ENCODE measurements at places on chromosomes 12 and 14.
A peak's percentile ranks its signal among the peaks of the same experiment; 100 is the strongest.

GRCh38 chr12:49428793-49429192 lies 61.5 kb downstream of the SPATS2 start:
- DNase-seq, result peak; percentile 30

GRCh38 chr12:128338386-128339125 lies 71.6 kb downstream of the TMEM132C start:
- DNase-seq, result no peak

- DNase-seq, result no peak
These were observed 16.1 kb upstream of the LYZ start for GRCh38 chr12:69331909-69332684.

DNA sequence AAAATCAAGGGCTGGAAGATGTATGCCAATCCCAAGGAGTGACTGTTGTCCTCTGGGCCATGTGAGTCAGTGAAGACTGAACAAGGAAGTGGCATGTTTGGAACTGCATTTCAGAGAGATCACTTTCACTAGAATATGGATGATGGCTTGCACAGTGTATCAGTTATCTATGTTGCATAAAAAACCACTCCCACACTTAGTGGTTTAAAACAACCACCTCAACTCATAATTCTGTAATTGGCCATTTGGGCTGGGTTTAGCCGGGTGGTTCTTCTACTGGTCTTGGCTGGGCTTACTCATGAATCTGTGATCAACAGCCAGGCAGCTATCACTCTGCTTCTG lies 15.4 kb downstream of the BDKRB1 start:
- DNase-seq, result no peak

GRCh38 chr14:81980601-81981306 lies 447.1 kb upstream of the SEL1L start:
- no peak for DNase-seq

DNA sequence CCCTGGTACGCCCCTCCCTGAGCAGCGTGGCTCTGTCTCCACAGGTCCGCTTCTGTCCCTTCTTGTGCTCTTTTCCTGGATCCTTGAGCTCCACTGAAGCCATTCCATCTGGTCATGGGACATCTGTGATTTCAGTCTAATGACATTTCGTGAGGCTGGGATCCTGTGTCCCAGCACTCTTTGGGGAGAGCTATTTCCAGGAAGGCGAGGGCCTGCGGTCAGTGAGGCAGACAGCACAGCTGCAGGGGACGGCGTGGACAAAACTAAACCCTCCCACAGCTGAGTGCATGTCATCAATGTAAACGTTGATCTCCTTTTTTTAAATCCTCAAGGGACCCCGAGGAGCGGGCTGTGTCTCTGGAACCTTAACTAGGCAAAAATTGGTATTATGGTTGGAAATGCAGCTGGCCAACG lies 127.7 kb downstream of the DACT1 start:
- DNase-seq, result no peak

DNA sequence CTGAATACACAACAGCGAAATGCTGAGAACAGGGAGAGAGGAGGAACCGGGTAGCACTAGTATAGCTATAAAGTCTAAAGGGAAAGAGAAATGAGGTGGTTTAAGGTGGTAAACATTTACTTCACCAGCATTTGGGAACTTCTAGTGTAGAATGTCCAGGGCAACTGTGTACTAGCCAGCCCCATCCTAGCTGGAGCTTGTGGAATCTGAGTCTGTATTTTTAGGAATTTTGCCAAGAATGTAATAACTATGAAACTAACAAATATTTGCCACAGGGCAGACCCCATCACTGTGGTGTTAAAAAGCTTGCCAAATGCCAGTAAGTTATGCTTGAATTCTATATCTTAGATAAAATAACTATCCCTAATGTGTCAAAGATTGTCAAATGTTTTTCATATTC lies 398.9 kb upstream of the MIS18BP1 start:
- no peak for DNase-seq

DNA sequence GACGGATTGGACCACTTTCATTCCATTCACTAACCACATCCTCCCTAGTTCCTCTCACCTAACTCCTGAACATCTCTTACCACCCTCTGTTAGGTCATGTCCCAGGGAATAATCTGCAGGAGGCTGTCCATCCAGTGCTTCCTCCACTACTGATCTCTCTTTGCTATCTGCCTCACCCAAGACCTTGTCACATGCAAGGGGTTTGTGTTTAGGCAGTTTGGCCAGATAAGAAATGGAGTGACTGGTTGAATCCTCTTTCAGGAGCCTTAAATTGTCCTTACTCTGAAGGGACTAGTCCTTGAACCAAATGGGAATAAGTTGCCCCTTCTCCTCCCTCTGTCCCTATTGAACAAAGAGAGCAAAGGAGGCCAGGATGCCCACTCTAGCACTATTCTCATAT lies 249.2 kb upstream of the BTG1 start:
- DNase-seq, result no peak

DNA sequence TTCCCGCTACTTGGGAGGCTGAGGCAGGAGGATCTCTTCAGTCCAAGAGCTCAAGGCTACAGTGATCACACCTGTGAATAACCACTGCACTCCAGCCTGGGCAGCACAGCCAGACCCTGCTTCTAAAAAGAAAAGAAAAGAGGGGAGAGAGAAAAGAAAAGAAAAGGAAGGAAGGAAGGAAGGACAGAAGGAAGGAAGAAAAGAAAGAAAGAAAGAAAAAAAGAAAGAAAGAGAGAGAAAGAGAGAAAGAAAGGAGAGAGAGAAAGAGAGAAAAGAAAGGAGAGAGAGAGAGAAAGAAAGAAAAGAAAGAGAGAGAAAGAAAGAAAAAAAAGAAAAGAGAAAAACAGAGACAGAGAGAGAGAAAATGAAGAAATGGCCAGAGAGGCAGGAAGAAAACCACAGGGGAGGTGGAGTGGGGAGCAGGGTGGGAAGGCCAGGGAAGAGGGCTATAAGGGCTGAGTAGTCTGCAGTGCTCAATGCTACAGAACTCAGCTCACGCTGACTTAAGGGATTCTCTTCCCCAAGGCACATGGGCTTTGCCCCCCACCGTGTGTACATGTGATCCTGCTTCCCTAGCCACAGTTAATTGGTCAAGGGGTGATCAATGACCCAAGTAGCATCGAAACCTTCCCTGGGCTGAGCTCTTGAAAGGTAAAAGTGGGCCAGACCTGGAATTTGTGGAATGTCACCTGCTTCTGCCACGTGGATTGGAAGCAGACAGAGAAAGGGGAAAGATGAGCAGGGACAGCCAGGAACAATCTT lies 90.4 kb upstream of the TMCC3 start:
- no peak for DNase-seq

DNA sequence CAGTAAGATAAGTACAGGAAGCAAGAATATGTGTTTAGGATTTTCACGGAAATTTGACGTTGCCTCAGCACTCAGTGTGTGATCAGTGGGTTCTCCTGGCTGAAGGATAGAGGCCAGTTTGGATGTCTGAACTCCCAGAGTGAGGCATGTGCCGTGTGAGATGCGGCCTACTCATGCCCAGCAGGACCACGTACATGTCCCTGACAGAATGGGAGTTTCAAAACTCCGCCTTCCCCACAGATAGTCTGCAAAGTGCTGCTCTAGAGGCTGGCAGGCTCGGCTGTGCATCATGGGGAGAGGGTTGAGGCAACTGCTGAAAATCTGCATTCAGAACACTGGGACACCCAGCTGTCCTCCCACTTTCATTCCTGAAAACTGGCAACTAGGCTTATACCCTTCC lies 58.3 kb downstream of the NINJ2 start:
- no peak for DNase-seq

DNA sequence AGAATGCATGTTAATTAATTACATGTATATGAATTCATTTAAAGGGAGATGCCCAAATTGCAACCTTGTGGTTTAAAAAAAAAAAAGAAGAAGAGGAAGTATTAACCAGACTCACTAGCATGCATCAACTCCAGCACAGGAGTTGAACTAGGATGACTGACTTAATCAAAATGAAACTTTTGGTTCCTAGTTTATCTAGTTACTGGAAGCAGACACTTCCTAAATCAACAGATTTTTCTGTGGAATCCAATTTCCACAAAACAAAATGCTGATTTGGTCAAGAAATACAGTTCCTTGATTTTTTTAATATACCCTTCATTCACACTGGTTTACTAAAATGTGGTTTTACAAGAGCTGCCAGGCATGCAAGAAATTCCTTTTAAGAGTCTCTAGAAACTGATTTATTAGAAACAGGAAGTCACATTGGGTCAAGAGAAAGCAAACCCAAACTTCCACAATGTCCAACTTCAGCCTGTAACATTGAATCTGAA lies 41.6 kb downstream of the ITPR2 start:
- no peak for DNase-seq

- peak; percentile 53 for DNase-seq
These were observed 214.5 kb downstream of the PAH start for GRCh38 chr12:102702447-102703114.

DNA sequence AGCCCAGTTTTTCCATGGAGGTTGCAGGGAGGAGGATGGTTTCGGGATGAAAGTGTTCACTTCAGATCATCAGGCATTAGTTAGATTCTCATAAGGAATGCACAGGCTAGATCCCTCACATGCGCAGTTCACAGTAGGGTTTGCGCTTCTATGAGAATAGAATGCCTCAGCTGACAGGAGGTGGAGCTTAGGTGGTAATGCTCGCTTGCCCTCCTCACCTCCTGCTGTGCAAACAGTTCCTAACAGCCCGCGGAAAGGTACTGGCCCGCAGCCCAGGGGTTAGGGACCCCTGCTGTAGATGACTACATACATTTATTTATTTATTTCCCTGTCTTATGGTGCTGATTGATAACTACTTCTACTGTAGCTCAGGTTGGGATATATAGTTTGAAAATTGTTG lies 93.2 kb downstream of the FBXO33 start:
- no peak for DNase-seq

DNA sequence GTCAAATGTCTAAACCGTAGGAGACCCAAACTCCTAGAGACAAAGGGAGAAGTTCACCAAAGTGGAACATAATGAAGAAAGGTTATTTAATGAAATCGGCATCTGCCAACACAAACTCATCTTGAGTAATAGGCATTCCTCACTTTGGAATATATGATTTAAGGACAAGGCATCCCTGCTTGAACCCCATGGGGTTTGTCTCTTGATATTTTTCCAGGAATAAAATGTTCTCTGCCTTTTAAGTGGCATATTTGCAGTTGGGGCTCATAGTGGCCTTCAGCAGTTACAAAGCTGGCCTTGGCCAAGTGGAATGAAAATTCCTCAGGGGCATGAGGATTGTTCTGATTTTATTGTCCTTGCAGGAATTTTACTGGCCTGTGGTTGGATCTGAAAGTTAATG lies 7.1 kb downstream of the POP5 start:
- DNase-seq, result no peak

DNA sequence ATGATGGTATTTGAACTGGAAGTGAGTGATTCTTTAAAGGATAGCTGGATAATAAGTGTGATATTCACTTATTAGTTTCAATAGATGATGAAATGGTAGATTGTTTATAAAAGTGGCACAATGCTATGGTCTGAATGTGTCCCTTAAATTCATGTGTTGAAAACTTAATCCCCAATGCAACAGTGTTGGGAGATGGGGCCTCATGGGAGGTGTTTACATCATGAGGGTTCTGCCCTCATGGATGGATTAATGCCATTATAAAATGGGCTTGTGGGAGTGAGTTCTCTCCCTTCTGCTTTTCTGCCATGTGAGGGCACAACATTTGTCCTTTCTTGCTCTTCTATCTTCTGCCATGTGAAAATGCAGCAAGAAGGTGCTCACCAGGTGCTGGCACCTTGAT lies 134.0 kb downstream of the SLC38A1 start:
- no peak for DNase-seq

GRCh38 chr12:9363145-9363544 lies 154.9 kb upstream of the PZP start:
- DNase-seq, result no peak

DNA sequence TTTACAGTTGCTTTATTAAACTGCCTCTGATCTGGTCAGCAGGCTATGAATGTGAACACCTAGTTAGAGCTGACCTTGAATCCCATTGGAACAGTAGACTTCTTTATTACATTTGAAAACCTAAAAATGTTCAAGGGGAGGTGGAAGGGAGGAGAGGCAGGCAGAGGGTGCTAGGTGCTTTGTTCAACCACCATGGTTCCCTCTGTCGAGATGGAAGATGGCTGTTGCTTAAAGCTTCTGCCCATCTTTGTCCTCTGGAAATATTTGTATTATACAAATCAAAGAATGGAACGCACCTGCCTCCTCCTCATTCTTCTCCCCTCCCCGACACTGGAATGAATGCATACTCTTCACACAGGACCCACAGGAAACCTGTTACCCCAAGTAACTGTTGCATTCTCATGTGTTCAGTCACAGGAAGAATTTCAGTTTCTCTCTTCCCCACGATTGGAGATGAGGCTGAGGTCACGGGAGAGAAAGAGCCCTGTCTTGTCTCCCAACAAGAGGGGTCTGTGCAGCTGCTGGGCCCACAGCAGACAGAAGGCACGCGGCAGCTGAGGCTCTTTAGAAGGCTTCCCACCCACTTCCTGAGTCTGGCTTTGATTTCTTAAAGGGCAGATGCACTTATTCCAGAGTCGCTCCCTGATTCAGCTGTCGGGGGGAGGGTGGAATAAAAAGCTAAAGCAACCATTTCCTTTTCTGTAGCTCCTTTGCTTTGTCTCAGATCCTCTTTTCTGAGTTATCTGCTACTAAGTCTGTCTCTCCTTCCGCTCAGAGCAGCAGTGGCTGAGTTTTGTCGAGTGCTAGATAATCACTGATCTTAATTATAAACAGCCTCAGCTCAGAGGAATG lies 217.9 kb upstream of the BTG1 start:
- peak; percentile 47 for DNase-seq

DNA sequence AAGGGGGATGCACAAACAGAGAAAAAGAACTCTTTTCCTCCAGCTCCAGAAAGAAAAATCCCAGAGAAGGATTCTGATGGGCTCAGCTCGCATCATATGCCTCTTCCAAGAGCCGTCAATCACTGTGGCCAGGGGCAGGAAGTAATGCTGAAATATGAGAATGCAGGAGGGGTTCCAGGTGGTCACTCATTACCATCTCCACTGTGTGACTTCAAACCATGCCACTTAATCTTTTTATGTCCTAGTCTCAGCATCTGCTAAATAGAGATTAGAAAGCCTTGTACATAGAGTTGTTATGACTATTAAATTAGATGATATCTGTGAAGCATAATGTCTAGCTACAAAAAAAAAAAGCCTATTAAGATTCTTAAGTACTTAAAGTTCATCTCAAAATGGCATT lies 65.6 kb upstream of the FICD start:
- no peak for DNase-seq

GRCh38 chr12:125633686-125634085 lies 568.5 kb downstream of the AACS start:
- no peak for DNase-seq

- DNase-seq, result no peak
These were observed 63.3 kb downstream of the DUSP6 start for GRCh38 chr12:89288959-89289358.

- DNase-seq, result peak; percentile 55
These were observed 40.8 kb downstream of the CCDC88C start for GRCh38 chr14:91376547-91377477.

Data from GM13976 (cell line).